ENCODE measurements at places on chromosomes 7 and 10. TPM values are rescaled to one million over a fixed set of nuclear protein-coding genes. Genes with fewer than 3 reads are reported as not detected.

DNA sequence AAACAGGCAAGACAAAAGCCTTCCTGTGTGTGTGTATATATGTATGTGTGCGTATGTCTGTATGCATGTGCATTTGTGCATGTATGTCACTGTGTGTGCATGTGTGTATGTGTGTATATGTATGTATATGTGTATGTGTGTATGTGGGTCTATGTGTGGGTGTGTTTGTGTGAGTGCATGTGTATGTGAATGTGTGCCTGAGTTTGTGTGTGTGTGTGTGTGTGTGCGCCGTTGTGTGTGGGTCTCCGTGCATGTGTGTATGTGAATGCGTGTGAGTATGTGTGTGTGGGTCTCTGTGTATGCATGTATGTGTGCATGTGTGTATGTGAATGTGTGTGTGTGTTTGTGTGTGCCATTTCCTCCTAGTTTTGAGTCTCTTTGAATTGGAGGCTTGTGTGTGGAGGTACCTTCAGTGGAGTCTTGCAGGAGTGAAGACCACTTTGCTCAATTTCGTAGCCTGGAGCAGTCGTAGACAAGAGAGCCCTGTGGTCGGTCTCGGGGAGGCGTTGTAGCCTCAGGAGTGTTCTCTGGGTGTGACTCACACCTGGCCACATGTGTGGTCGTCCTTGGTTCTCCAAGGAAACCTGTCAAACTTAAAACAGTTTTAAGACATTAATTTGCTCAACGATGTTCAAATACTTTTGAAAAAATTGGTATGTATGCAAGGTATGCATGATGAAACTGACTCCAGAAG is 28.1 kb downstream of the INPP5A start:
- no peak for DNase-seq

APBB1IP gene
- 34.6 TPM for total RNA-seq

AKAP9 gene
- total RNA-seq: 26.1 TPM

- DNase-seq: no peak
These were observed 210.1 kb downstream of the RNLS start for GRCh38 chr10:88372881-88373592.

DNA sequence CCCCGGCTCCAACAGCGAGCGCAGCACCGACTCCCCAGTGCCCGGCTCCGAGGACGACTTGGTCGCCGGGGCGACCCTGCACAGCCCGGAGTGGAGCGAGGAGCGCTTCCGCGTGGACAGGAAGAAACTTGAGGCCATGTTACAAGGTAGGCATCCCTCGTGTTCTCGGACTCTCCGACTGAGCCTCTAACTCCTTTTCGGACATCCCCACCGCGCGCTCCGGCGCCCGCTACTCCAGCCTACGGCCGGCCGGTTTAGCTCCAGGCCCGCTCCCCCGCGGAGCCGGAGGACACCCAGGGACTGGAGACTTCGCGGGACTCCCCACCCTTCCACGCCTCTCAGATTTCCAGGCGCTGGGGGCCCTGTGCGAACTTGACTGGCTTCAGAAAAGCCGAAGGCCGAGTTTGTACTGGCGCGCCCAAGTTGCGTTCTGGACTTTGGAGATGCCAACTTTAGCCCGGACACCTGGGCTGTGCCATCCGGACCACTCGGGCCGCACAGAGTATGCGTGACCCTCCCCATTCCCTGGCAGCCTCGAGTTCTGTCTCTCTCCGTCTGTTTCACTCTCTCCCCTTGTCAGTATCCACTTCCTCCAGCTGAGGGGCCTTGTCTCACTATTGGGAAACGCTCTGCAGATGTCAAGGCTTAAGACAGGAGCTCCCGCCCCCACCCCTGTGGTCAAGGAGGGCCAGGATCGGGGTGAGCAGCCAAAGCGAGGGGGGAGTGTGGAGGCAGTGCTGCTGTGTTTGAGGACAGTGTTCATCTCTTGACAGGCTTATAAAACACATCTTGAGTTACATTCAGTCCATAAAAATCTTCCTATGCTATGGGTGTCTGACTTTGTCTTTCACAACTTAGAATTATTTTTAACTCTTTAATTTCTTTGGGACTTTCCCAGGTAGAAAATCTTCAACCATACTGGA is 777 bp downstream of the BICC1 start:
- peak; percentile 55 for DNase-seq

DNA sequence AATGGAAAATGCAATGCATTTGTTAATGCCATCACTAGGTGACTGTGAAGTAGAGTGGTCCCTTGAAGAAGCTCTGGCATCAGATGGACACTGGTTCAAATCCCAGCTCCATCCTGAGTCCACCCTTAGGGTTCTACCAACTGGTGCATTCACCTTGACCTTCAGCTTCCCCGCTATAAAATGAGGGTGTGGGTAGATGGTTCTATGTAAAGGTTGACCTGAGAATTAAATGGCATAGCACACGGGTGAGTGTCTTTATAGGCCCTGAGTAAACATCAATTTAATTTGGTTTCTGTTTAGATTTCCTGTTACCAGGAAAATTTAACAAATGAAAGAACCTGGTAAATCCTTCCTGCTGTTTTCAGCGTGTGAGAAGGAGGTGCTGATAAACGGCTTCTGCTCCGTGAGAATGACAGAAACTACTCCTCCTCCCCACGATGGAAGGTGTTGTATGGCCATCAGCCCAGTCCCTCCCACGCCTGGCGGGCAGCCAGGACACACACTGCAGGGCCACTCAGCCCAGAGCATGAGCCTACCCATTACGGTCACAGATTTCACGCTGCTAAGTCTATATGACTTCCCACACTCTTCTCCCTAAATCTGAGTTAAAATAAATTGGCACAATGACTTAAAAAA is 210.1 kb downstream of the TNS3 start:
- DNase-seq: no peak

CRYGN gene
- not detected for total RNA-seq

GRCh38 chr10:101961591-101962498 is 94.1 kb downstream of the ARMH3 start:
- peak; percentile 71 for DNase-seq

DNA sequence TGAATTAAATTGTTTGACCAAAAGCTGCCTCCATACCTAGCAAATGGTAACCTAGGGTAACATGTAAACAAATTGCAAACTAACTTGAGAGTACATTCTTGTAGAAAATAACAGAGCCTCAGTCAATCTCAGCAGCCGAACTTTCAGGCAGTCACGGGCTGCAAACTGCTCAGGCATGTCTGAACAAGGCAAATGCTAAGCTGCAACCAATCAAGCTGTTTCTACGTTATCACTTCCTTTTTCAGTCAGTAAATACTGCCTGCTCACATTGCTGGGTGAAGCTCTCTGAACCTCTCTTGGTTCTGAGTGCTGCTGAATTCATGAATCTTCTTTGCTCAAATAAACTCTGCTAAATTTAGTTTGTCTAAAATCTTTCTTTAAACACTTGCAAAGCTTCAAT is 1212.4 kb downstream of the SORCS1 start:
- peak; percentile 52 for DNase-seq
